ENCODE measurements at places on chromosomes 11 and 22. TPM values are rescaled to one million over a fixed set of nuclear protein-coding genes. Genes with fewer than 3 reads are reported as not detected.

The CHST1 gene
- total RNA-seq = 0.82 TPM

- no peak for DNase-seq
Observed at GRCh38 chr11:8168485-8169257, at the start of gene RIC3. RIC3 (minus strand) TSS chr11:8169025; CDS start chr11:8168989, 36 bp downstream.

- DNase-seq = no peak
Observed at GRCh38 chr22:20009582-20010306, 6.9 kb downstream of the ARVCF start.

DNA sequence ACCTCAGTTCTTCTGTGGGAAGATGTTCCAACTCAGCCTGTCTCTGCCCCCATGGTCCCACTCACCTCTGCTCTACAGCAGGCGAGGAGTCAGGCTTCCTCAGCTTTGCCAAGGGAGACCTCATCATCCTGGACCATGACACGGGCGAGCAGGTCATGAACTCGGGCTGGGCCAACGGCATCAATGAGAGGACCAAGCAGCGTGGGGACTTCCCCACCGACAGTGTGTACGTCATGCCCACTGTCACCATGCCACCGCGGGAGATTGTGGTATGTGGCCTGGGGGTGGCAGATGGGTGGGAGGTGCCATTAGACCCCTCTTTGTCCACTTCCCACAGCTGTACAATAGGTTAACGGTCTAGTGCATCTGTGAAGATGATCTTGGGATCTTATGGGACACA, 73.3 kb downstream of the MYO7A start:
- no peak for DNase-seq

The ACRV1 gene
- total RNA-seq = not detected

All from fibroblast of the aortic adventitia (primary cell).